ENCODE measurements at places on chromosomes 7 and 10. TPM values are rescaled to one million over a fixed set of nuclear protein-coding genes. Genes with fewer than 3 reads are reported as not detected.
A peak's percentile ranks its signal among the peaks of the same experiment; 100 is the strongest.

Gene GHRHR
- not detected for total RNA-seq

Gene AZGP1
- 0.19 TPM for total RNA-seq

Gene WDFY4
- total RNA-seq, result 0.35 TPM

Gene TAS2R40
- total RNA-seq, result not detected

Gene GIMAP2
- total RNA-seq, result 44.9 TPM

Gene FZD1
- total RNA-seq, result 0.08 TPM

Gene BET1
- 17.9 TPM for total RNA-seq

Gene PPP1R17
- total RNA-seq, result not detected

Gene NPTX2
- total RNA-seq, result not detected

Gene GSTK1
- 214 TPM for total RNA-seq

Gene CCDC146
- 3.3 TPM for total RNA-seq

Gene SAMD9L
- total RNA-seq, result 28.1 TPM

DNA sequence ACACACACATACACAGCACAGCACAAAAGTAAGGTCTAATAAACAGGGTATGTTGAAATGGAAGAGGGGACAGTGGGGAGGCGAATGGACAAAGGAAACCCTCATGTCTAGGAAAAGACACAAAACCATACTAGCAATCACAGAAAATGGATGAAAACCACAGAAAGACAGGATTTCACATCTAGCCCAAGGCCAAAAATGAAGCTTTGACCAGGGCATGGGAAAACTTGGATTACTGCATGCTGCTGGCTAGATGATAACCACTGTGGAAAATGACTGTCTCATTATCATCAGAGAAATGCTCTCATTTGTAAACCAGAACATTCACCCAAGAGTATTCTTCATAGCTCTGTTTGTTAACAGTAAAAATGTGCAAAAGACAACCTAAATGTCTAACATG lies 88.2 kb downstream of the SFMBT2 start:
- no peak for ATAC-seq

DNA sequence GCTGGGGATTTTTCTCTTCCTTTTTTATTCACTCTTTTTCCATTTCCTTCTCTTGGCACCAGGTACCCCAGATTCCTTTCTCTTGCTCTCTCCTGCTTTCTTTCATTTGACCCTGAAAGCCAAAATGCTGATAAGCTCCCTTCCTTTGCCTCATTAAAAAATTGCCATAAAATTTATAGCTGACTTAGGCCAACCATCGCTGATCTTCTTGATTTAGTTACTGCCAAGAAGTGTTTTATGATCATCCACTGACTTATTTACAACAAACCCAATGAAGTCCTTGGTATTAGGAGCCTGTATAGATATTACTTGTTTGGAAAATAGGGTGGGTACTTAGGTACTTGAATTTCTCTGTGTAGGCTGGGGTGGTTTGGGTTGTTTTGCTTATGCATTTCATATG lies 173.2 kb upstream of the PHYHIPL start:
- no peak for ATAC-seq

DNA sequence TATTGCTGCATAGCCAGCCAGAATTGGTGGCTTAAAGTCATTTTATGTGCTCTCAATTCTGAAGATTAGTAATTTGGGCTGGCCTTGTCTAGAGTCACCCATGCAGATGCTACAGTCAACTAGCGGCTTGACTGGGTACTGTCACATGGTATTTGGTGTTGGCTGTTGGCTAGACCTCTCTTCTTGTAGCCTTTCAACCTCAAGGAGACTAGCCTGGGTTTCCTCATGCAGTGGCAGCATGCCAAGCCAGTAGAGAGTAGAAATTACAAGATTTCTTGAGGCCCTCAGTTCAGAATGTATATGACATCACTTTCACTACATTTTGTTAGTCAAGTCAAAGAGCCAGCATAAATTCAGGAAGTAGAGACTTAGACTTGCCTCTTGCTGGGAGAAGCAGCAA lies 3.7 kb upstream of the ZNF800 start:
- ATAC-seq, result peak; percentile 30

DNA sequence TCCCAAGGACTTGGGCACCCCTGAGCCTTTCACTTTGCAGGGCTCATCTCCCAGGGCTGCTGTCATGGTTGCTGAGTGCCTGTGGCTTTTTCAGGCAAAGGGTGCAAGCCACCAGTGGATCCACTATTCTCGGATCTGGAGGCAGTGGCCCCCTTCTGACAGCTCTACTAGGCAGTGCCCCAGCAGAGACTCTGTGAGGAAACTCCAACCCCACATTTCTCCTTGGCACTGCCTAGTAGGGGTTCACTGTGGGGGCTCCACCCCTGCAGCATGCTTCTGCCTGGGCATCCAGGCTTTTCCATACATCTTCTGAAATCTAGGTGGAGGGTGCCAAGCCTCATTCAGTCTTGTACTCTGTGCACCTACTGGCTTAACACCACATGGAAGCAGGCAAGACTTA lies 675.0 kb upstream of the MBL2 start:
- ATAC-seq, result no peak

DNA sequence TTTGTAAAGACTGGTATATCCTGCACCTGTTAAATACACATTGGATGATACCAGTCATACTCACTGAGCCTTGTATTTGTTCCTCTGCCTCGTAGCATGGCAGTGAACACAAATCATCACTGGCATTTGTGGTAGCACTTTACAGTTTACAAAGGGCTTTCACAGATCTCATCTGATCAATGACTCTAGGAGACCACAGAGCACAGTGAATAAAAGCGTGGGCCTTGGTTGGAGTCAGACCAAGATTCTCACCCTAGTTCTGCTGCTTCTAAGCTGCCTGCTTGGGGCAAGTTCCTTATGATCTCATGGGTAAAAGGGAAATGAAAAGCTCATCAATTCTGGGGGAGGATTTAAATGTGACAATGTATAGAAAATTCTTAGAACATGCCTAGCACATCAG lies 129.9 kb upstream of the AGK start:
- ATAC-seq, result peak; percentile 74

- no peak for ATAC-seq
Observed at GRCh38 chr7:19333706-19334105, 188.5 kb upstream of the FERD3L start.

DNA sequence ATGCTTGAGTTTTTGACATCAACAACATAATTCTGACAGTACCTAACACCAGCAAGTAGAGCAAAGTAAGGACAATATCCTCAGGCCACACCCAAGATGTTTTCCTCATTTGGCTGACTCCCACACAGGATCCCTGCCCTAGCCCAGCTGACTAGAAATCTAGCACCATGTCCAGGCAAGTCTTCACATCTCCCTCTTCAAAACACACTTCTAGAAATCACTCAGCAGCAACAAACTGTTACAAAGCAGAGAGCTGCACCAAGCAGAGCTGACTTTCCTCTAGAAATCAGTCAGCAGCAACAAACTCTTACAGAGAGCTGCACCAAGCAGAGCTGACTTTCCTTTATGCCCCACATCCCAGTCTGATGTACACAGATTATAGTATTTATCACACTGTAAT lies 7.7 kb downstream of the TMEM168 start:
- peak; percentile 98 for ATAC-seq

- no peak for ATAC-seq
Observed at GRCh38 chr10:114359041-114359952, 45.0 kb downstream of the AFAP1L2 start.

GRCh38 chr7:70082099-70082611 lies 483.9 kb downstream of the AUTS2 start:
- ATAC-seq, result no peak

- ATAC-seq, result no peak
Observed at GRCh38 chr10:95531994-95532399, 29.2 kb downstream of the SORBS1 start.

GRCh38 chr7:150432915-150433892 lies 17.2 kb upstream of the GIMAP8 start:
- ATAC-seq, result peak; percentile 58

DNA sequence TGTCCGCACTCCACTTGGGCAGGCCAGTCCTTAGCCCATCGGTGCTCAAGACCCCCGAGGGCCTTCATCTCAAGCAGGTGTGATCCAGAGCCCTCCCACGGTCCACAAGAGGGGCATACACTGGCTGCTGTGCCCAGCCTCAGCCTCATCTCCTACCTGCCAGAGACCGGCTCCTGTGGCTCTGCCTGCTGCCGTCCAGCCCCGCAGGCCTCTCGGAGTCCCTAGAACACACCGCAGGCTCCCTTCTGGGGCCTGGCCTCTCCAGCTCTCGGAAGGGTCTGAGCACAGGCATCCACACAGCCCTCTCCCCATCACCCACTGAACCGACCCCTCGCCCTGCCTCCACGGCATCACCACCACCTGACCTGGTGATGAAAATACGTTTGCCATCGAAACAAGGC lies 147.4 kb downstream of the PRKAG2 start:
- ATAC-seq, result no peak

DNA sequence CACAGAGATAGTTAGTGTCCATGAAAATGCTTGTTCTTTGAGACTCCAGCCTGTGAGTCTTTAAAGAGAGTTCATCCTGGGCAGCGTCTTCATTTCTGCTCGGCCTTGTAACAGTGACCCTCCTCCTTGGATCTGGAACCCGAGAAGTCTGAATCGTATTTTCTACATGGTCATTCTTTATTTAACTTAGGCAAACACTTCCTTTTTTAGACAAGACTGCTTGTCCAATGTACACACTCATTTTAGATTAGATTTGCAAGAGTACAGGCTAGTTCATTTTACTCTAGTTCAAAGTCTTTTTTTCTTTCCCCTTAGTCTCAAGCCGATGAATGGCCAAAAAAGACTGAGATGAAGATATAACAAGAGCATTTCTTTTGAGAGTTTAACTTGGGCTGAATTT lies 133.5 kb downstream of the CHN2 start:
- no peak for ATAC-seq

Data from activated T-helper 17 cell treated with anti-CD3 and anti-CD28 coated beads, Interleukin-2, amount 50 U/mL, for 72 hours (primary cell).